Activated T-cell treated with anti-CD3 and anti-CD28 coated beads, Interleukin-2, amount 50 U/mL, for 4 hours (primary cell): ENCODE measurements at places on chromosomes 16 and 17. TPM values are rescaled to one million over a fixed set of nuclear protein-coding genes. Genes with fewer than 3 reads are reported as not detected.

GRCh38 chr16:70738083-70738977 lies 52.5 kb upstream of the MTSS2 start:
- no peak for DNase-seq

Gene KREMEN2
- total RNA-seq: 0.11 TPM

Gene METTL26
- 174 TPM for total RNA-seq

- no peak for DNase-seq
Measured at GRCh38 chr17:41026715-41027471, at the start of gene KRTAP1-5. Gene KRTAP1-5 (minus strand): TSS chr17:41027208. CDS start chr17:41027155, 53 bp downstream.

DNA sequence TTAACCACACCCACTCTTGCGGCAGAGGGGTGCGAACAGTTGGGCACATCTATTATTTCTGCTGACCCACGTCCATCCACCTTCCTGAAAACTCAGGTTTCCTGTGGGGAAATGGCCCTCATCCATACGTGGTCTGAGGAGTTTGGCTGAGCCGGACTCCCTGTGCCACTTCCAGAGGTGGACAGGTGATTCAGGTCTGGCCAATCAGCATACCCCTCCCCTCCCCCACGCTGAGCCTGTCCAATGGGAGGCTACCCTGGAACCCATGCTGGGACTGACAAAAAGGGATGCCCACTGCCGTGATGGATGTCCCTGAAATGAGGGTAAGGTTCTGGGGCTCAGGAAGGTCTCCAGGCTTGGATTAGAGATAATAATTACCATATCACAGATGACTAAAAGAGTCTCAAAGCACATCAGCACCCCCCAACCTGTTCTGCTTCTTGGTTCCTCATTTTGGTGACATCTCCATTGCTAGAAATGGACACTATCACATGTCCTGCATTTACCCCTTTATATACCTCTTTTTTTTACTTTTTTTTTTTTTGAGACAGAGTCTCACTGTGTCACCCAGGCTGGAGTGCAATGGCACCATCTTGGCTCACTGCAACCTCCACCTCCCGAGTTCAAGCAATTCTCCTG lies 5.3 kb upstream of the MAPK7 start:
- no peak for DNase-seq

Gene CALB2
- total RNA-seq: not detected

GRCh38 chr17:75542728-75543336 lies 17.3 kb downstream of the LLGL2 start:
- no peak for DNase-seq

DNA sequence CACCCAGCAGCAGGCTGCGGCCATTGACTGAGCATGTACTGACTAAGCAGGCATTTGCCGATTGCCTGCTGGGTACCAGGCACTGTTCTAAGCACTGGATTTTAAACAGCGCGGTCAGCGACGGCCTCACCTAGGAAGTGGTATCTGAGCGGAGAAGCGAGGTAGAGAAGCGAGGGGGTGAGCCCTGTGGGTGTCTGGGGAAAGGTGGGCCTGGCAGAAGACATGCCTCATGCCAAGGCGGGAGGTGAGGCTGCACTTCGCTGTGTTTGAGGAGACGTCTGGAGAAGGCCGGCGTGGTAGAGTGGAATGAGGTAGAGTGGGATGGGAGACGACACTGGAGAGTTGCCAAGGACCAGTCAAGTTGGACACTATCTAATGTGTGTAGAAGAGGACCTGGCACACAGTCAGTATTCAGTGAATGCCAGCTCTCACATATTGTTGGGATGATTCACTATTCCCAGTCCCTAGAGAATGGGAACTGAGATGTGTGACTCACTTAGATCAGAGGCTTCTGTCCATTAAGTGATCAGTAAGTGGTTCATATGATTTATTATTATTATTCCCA lies 14.4 kb downstream of the SYCE1L start:
- no peak for DNase-seq

- no peak for DNase-seq
Measured at GRCh38 chr17:2560658-2561057, 32.8 kb upstream of the PAFAH1B1 start.

DNA sequence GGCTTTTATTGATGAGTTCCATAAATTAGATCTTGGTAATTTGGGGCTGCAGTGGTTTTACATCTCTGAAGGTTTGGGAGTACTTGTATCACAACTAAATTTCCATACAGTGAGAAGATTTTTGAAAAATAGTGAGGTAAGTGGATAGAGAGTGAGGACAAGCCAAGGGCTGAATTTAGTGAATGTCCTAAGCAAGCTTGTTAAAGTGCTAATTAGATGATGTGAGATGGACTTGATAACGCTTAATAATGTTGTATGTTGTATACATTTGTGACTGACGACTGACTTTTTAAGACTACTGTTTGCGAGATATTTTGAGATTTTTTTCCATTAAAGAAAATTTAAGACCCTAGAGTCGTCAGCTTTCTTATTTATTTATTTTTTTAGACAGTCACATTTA lies 3.9 kb downstream of the NFATC3 start:
- DNase-seq: no peak

DNA sequence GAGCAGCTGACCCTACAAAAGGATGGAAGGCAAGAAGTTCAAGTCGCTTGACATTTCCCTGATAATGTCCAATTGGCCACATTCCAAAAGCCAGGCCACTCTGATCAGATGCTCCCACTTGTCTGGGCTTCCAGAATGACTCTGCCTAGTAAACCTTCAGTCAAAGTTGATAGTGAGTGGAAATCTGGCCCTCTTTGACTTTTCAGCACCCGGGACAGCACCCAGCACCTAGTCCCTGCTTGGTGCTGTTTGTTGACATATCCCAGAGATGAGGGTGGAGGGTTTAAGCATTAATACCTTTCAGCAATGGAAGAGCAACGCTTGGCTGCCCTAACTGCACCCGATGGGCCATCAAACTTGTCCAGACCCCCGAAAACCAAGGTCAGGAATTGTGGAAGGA lies 131.3 kb downstream of the AIPL1 start:
- DNase-seq: no peak

Gene CTRB2
- total RNA-seq: 5.5 TPM

- DNase-seq: no peak
Measured at GRCh38 chr17:14580499-14580898, 279.6 kb downstream of the HS3ST3B1 start.

Gene TBC1D3
- total RNA-seq: not detected

GRCh38 chr16:24974859-24975258 lies 40.3 kb downstream of the ARHGAP17 start:
- no peak for DNase-seq

DNA sequence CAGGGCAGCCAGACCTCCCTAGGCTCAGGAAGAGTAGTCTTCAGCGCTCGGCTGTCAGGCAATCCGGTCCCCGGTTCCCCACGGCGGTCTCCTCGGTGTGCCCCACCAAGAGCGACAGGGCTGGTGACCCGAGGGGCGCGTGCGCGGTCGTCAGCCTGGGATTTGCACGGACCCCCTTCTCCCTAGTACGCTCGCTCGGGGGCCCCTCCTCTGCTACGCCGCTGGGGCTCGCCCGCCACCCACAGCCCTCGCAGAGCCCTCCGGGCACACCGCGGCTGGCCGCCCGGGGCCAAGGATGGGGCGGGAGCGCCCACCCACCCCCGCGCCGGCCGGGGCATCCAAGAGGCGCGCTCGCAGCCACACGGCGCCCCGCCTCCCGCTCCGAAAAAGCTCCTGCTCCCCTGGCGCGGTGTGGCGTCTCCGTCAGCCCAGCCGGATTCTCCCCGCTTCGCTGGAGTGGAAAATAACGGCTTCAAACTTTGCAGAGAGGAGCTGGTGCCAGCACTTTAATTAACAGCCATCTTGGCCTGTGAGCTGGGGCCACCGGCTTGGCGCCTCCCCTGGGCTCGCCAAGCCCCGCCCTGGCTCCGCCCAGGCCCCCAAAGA lies 2.1 kb upstream of the C1QL1 start:
- no peak for DNase-seq

Gene PDF
- 43.4 TPM for total RNA-seq

DNA sequence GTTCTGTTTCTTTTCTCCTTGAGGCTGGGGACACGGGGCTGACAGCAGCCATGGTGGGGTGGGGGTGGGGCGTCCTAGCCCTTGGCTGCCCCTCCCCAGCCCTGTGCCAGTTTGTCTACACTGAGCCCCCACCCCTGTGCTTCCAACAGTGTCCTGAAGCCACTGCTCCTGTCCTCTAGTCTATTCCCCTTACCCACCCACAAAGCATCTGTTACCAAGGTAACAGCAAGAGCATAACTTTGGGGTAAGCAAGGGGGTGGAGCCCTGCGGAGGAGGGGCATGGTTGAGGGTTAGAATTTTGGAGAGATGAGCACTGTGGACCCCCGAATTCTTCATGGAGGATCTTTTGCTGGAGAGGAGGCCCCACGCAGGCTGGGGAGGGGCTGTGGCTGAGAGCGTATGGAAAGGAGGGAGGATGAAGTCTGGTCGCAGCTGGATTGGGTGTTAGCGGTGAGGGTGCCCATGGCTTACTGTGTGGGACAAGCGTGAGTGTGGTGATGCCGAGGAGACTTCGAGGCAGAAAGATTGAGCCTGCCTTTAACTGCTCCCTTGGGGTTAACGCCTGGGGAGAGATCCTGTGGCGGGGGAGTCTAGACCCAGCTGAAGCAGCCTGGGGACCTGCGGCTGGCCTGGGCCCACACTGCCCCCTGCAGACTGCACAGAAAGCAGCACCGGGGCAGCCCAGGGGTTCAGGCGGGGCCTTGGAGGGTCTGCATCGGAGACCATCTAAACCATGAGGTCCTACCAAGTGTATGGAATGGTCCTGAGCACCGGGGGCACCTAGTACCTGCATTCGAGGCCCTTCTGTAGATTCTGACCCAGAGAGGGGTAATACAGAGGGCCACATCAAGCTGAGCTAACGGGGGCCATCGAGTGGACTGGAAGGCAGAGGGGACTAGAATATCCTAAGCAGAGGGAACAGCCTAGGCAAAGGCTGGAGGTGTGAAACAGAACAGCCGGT lies 6.1 kb upstream of the STAC2 start:
- peak; percentile 57 for DNase-seq
